ENCODE measurements at places on chromosomes 11 and 22. TPM values are rescaled to one million over a fixed set of nuclear protein-coding genes. Genes with fewer than 3 reads are reported as not detected.

DNA sequence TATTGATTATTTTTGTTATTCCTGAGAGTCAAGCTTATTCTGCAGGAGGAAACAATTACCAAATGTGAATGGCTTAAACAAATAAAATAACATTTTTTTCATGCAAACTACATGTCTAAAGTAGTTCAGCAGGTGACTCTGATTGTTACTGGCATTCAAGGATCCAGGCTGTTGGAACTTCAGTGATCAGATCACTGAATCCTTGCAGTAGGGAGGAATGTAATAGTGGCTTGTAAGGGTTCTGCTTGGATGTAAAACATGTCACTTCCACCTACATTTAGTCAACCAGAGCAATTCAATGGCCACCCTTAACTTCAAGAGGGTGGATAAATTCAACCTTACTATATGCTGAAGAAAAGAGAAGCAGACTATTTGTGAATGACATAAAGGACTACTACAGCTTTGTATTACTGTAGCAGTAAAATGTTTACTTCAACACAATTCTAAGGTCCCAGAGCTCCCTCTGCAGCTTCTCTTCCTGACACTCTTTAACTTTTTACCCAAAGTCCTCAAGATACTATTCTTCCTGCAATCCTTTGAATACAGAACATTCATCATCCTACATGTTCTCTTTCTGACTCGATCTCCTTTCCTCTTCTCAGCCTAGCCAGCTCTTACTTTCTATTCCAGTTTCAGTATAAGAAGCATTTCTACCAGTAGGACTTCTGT is 284.0 kb downstream of the LRRC4C start:
- H3K4me3 ChIP-seq, result no peak overlapping the region
- no peaks in the 10 kb centered on the region for H3K36me3 ChIP-seq
- no peak for DNase-seq

GRCh38 chr11:66026017-66026529 is at the start of gene CATSPER1:
Gene CATSPER1, minus strand, starts transcription at chr11:66026479. Its CDS starts 100 bp downstream, at chr11:66026379.
- no peak within 1 kb of the TSS for H3K4me3 ChIP-seq
- no peak within 1 kb of the TSS for H3K27ac ChIP-seq
- no peaks in the 10 kb centered on the region for H3K36me3 ChIP-seq
- no peak for DNase-seq

DNA sequence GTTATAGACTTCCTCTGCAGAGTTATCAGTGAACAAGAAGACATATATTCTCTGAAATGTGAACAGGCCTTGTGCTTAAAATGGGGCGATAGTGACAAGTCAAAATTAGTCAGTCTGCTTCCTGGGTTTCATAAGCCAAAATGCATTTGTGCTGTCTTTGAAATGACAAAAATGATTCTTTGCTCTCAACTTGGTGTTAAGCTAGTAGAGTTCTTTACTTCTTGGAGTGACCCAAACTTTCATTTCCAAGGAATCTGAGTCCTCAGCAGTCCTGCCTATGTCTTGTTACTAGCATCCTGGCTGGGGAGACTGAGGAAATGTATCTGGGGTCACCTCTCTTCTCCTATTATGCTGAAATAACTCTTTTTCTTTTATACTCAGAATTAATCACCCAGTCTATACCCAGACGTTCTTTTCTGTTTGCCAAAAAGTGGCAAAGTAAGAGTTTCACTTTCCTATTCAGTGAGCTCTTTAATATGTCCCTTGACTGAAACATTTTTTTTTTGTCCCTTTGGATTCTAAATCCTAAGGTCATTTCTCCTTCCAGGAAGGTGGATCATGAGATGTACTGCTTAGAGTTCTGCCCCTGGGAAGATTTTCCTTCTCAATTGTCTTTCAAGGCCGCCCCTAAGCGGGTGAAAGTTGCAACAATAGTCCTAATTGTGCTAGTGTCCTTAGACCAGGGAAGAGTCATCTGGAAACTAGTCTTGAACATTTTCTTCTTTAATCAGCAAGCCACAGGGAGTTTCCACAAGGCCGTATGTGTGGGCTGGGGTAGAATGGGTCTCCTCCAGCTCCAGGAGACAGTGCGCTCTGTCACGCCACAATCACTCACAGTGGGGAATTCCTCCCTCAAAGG is 53.0 kb upstream of the RDX start:
- no peak for DNase-seq
- no peak overlapping the region for H3K4me3 ChIP-seq
- no peaks in the 10 kb centered on the region for H3K27me3 ChIP-seq
- H3K4me1 ChIP-seq, result no peaks in the 10 kb centered on the region

DNA sequence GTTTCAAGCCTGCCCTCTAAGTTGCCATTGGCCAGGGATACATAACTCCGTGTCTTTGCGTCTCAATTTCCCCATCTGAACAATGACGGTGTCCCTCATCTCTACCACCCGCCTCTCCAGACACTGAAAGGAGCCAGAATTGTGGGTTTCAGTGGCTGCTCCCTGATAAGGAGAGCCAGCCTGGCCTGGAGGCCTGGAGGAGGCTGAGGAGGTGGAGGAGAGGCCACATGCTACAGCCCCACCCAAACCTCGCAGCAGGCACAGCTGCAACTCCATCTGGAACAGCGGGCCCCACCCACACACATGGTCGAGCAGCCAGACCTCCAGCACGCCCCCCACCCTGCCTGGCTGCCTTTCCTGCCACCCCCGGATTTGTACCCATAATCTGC is 34.4 kb upstream of the CD82 start:
- no peak for DNase-seq
- no peak overlapping the region for H3K4me3 ChIP-seq
- H3K4me1 ChIP-seq, result peaks cover 2% of the 10 kb centered on the region
- no peaks in the 10 kb centered on the region for H3K36me3 ChIP-seq

DNA sequence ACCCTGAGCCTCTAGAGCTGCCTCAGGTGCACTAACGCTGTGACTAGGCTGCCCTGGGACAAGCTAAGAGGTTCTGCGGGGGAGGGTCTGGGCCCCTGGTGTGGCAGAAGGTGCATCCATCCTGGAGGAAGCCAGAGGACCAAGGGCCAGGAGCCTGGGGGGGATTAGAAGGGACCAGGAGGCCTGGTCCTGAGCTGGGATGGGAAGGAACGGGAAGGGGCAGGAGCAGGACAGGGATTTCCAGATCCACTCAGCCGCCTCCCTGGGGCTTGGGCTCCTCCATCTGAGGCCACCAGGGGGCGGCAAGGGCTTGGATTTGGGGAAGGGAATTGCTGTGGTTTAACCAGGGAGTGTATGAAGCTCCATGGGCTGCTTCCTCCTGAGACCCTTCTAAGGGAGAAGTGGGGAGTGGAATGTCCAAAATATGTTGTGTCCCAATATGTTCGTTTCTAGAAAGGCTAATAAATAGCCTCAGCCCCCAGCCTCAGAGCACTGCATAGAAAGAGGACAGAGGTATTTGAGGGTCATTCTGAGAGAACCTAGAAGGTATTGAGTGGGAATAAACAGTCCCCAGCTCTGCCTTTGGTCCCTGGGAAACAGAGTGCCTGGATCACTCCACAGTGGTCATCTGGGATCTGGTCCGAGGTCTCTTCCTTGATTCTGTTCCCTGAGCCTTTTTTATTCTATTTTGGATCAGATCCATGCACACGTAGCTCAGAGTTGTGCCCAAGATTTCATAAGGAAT is 17.4 kb upstream of the PRAME start:
- H3K27me3 ChIP-seq, result peaks cover 31% of the 10 kb centered on the region
- no peaks in the 10 kb centered on the region for H3K36me3 ChIP-seq
- H3K27ac ChIP-seq, result no peak overlapping the region
- H3K4me1 ChIP-seq, result no peaks in the 10 kb centered on the region
- no peak overlapping the region for H3K4me3 ChIP-seq

- no peaks in the 10 kb centered on the region for H3K4me1 ChIP-seq
- H3K4me3 ChIP-seq, result no peak overlapping the region
- no peak overlapping the region for H3K27ac ChIP-seq
- no peak for DNase-seq
Measured at GRCh38 chr11:118046051-118046963, 30.6 kb upstream of the TMPRSS4 start.

- no peak for DNase-seq
- H3K4me3 ChIP-seq, result no peak overlapping the region
- H3K27me3 ChIP-seq, result no peaks in the 10 kb centered on the region
- no peaks in the 10 kb centered on the region for H3K36me3 ChIP-seq
Measured at GRCh38 chr11:113668255-113668654, 37.9 kb downstream of the TMPRSS5 start.

- no peaks in the 10 kb centered on the region for H3K27me3 ChIP-seq
- no peaks in the 10 kb centered on the region for H3K4me1 ChIP-seq
- no peak for DNase-seq
- no peaks in the 10 kb centered on the region for H3K36me3 ChIP-seq
- no peak overlapping the region for H3K27ac ChIP-seq
Measured at GRCh38 chr11:113153847-113154246, 160.5 kb upstream of the TTC12 start.

The CECR2 gene
- 123 TPM for total RNA-seq

The TXNRD2 gene
- total RNA-seq, result 14.8 TPM

The PRRG4 gene
- 1.3 TPM for total RNA-seq

The GPR152 gene
- total RNA-seq, result not detected

The PPP2R5B gene
- 5.8 TPM for total RNA-seq

The F2 gene
- total RNA-seq, result not detected

All from H1 (cell line).